ENCODE measurements at places on chromosomes 4 and X.

- DNase-seq = no peak
Measured at GRCh38 chr4:112731715-112732114, 94.8 kb downstream of the LARP7 start.

DNA sequence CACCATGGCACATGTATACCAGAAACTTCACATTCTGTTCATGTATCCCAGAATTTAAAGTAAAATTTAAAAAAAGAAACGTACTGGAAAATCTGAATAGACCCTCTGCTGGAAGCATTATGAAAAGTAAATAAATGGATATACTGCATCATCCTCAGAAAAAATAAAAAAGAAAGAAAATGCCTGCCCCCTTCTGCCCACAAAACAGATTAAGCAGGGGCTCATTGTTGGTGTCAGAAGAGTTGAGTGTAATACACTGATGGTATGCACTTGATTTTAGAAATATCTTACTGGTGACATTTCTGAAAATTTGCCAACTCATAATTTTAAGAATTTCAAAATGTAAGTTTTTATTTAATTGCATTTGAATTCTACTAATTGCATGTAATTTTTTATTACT, 77.8 kb downstream of the LRP2BP start:
- no peak for DNase-seq

DNA sequence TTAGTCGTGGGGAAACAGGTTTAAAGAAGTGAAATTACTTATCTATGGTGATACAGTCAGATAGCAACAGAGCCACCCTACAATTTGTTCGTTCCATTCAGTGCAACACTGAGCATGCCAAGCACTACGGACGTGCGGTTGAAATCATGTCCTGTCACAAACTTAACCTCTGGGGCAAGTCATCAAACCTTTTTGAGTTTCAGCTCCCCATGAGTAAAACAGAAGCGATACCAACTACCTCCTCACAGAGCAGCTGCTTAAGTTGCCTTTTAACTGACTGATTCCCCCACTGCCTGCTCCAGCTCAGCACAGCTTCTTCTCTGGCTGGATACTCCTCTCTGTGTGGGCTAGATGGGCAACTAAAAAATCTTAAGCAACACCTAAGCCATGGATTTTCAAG, 36.0 kb downstream of the LHFPL1 start:
- DNase-seq = no peak

DNA sequence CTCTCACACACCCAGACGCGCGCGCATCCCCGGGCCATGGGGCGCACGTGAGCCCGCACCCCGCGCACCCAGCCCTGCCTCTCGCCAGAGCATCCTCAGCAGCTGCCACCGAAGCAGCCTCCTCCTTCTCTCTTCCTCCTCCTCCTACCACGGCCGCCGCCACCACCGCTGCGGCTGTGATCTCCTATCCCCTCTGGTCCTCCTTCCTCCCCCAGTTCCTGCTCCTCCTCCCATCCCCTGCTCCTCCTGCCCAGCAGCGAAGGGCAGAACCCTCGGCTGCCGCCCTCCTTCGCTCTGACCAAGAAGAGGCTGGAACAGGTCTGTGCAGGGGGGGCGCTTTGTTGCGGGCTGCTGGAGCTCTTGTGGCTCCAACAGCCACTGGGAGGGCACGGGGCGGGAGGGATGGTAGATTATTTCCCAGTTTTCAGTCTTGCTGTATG, 148.7 kb upstream of the CHRDL1 start:
- no peak for DNase-seq

GRCh38 chr4:158025131-158025530, 147.7 kb downstream of the GASK1B start:
- DNase-seq = no peak

DNA sequence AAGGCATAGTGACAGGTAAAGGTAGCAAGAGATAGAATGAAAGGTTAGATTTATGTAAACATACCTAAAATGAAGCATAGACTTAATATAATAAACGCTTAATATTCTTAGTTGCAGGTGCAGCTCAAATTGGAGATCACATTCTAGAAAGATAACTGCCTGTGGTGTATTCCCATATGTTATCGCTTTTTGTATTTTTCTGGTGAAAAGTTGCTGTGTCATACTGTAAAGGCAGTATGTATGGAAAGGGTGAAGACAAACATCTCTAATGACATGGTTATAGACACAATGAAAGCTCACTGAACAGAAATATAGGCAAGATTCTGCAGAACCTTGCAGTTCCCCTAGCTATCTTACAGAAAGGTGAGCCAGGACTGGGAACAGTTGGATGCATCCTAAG, 240.3 kb downstream of the DCLK2 start:
- DNase-seq = no peak

DNA sequence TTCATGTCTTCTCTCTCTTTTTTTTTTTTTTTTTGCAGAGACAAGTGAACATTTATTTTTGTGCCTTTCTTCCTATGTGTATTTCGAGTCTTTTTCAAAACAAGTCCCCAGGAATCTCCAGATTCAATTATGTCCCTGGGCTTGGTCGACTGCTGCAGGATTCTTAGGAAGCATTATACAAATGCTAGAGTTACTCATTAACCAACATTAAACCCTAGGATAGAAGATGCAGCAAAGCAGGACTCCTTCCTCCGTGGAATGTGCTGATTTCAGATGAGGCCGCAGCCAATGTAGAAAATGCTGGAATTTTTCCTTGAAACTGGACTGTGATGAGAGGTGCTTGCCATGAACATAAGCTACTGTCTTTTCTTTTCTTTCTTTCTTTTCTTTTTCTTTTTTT, 3.4 kb downstream of the ZNF81 start:
- DNase-seq = no peak

GRCh38 chr4:25313201-25313895, 774 bp downstream of the ZCCHC4 start:
- DNase-seq = no peak

- no peak for DNase-seq
Measured at GRCh38 chr4:110231869-110232268, 33.5 kb upstream of the ELOVL6 start.

GRCh38 chr4:20832826-20833225, 132.6 kb downstream of the PACRGL start:
- no peak for DNase-seq

DNA sequence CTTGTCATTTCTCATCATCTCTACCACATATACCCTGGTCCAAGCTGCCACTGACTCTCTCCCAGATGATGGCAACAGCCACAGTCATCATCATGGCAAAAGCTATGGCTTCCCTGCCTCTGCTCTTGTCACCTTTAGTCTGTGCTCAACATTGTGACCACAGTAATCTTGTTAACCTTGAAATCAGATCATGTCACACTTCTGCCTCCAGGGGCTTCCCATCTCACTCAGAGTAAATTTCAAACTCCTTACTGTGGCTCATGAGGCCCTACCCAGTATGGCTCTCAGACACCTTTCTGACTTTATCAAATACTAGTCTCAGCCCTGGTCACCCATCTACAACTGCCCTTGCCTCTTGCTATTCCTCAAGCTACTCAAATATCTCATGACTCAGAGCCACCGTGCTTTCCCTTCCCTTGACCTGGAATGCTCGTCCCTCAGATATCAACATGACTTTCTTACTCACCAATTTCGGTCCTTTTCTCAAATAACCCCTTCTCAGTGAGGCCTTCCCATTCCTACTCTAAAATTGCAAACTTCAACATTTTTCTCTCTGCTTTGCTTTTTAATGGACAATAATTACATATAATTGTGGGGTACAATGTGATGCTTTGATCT, 41.1 kb upstream of the STIM2 start:
- DNase-seq = no peak
